MG63 (cell line): ENCODE measurements at places on chromosomes 7 and 10. TPM values are rescaled to one million over a fixed set of nuclear protein-coding genes. Genes with fewer than 3 reads are reported as not detected.

DNA sequence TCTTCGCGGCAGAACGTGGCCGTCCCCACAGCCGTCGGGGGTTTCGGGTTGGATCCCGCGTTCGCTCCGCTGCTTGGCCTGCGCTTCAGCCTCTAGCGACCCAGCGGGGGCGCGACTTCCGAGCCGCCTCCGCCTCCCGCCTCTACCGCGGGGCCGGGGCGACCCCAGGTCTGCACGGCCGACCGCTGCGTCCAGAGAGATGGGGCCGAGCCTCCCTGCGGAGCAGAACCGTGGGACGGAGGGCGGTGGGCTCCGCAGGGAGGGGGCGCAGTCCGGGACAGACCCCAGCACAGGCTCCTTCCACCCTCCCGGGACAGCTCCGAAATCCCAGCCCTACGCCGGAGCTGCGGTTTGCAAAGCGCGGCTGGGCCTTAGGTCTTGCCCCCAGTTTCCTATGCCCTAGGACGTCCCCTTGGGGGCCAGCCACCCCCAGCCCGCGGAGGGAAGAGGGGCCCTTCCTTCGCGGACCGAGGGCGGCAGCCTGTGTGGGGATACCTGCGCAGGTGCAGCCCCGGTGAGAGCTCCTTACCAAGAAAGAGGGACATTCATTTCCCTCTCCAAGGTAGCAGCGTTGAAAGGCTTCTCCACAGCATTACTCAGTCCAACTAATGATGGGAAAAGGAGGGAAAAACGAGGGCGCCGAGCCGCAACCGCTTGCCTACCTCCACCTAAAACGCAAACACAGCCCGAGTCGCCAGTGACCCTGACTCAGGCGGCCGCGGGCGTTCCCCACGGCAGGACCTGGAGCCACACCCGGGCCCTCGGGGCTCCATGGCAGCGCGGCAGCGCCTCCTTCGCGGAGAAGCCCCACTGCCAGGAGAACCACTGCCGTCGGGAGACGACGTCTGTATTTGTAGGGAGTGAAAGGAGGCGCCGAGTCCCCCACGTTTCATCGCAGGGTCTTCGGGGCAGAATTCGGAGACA lies 115.7 kb downstream of the BMS1 start:
- DNase-seq = no peak

The SFTPA1 gene
- total RNA-seq = not detected in 2 replicates

DNA sequence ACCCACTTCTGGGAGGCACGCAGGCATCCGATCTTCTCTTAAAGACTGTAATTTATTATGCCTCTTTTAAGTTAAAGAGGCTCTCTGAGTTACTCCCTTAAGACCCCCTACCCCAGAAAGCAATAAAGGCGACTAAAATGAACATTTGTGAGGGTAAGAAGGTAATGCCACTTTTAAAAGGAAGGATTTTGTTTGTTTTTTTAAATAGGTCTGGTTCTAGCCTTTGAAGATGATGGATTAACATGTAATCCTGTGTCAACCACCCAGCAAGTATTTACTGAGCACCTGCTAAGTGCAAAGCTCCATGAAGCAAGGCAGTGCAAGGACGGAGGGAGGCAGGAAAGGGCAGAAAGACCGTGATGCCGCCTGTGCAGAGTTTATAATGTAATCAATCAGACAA lies 26.1 kb downstream of the SH3PXD2A start:
- no peak for DNase-seq

The VDAC2 gene
- 200 and 236 TPM in 2 replicates for total RNA-seq

The ARMH3 gene
- 12.6 and 16.0 TPM in 2 replicates for total RNA-seq

GRCh38 chr10:3477683-3478082 lies 305.1 kb upstream of the PITRM1 start:
- no peak for DNase-seq
